ENCODE measurements at places on chromosomes 7 and 10.

GRCh38 chr10:97865488-97865887 lies 15.8 kb downstream of the GOLGA7B start:
- DNase-seq: no peak

- DNase-seq: no peak
Observed at GRCh38 chr10:93873420-93874115, 20.2 kb upstream of the SLC35G1 start.

- no peak for DNase-seq
Observed at GRCh38 chr7:149751043-149751775, 22.2 kb downstream of the ZNF467 start.

- no peak for DNase-seq
Observed at GRCh38 chr10:20173046-20173445, 356.8 kb downstream of the PLXDC2 start.

DNA sequence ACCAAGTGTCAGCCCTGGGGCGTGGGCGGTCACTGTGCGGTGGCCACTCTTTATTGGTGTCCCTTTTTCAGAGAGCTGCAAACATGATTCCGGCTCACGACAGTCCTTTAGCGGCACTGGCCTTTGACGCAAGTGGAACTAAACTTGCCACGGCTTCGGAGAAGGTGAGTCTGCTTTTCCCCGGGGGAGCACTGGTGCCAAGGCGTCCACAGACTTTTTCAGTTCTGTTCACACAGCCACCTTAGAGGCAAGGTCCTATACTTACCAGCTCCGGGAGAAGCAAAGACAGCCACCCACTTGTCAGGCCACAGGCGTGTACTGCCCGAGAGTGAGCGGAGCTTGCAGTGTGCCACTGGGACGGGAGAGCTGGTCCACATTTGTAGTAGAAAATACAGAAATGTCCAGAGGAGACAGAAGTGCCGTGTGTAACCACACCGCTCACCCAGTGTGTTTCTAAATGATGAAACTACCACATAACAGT lies 27.9 kb downstream of the WIPI2 start:
- DNase-seq: no peak

GRCh38 chr10:124977648-124978375 lies 35.9 kb downstream of the ZRANB1 start:
- DNase-seq: no peak

GRCh38 chr7:79118143-79118542 lies 335.3 kb downstream of the MAGI2 start:
- DNase-seq: no peak

- no peak for DNase-seq
Observed at GRCh38 chr10:106175760-106176377, 988.6 kb downstream of the SORCS1 start.

DNA sequence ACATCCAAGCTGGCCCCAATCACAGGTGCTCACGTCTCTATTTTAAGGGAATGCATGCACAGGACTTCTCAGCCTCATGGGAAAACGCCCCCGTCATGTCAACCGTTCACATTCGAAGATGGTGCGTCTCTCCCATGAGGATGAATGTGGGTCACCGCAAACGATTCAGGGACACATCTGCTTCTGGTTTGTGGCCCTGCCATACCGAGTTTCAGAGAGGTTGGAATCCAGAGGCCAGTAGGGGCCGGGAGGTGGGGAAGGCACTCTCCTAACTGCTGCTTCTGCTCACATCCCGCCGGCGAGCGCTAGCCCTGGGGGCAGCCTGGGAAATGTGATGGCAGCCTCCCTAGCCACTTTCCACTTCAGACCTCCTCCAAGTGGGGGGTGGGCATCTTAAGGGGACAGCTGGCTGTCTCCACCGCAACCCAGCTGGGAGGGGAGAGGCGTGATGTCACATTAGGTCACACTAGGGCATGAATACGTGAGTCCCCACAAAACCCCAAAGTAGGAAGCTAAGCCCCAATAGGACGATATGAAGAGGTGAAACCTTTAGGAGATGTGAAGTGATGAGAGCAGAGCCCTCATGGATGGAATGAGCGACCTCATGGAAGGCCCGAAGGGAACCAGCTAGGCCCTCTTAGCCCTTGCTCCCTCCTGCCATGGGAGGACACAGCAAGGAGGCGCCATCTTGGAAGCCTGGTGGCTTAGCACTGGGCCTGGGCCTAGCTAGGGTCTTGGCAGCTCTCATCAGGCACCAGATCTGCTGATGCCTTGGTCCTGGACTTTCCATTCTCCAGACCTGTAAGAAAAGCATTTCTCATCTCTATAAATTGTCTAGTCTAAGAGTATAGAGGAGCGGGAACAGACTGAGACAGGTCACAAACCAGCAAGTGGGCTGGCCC lies 107.8 kb downstream of the TCERG1L start:
- DNase-seq: no peak

GRCh38 chr7:25288556-25289307 lies 60.4 kb upstream of the NPVF start:
- no peak for DNase-seq

DNA sequence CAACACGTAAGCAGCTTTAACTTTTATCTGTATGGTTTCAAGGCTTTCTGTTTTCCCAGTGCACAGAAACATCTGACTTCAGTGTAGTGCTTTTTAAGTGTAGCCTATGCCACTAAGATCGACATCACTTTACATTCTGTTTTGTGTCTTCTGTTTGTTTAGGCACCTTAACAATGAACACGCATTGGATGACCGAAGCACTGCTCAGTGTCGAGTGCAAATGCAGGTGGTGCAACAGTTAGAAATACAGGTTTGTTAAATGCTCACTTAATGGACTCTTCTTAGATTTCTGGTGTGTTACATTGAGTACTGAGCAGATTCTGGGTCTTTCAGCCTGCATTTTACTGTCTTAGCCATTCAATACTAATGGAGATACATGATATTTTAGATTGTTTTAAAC lies 237.4 kb downstream of the FOXP2 start:
- no peak for DNase-seq

DNA sequence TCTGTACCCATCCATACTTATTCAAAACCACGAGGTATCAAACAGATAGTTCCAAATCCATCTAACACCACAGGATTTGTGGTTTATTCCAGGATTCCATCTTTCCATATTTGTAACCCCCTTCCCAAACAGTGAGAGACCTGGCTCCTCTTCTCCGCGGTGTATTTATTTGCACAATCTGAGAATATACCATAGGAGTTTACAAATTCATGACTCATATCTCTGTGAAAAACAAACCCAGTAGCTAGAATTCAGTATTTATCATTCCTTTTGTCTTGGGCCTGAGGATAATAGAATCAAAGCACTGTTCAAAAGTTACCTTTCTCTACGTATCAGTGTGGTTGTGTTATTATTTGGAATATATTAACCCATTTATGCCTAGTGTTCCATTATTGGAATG lies 31.9 kb downstream of the PDSS1 start:
- DNase-seq: no peak

DNA sequence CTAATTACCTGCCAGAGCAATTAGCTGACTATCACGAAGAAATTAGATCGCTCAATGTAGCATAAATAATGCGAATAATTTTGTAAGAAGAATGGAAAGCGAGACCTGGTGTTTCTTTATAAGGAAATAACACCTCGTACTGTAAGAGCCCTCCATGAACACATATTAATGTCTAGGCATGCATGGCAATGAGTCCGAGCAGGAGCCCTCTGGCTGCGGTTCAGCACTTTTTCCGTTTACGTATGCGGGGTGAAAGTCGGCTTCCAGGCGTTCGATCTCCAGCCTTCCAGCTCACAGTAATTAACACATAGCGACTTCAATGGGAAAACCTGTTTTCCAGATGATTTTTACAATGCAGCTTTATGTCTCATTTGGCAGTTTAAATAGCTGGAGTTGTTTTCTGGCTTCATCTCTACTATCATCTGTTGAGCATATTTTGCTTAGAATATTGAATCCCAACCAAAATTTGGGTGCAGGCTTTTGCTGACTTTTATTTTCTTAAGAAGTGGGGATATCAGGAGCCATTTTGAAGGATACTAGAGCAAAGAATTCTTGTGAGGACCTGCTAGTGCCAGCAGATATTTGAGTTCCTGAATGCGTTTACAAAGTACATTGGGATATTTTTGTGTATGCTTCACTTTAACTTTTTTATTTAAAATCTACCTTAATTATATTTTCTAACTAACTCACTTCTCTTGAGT lies 7.2 kb upstream of the SP8 start:
- DNase-seq: no peak

DNA sequence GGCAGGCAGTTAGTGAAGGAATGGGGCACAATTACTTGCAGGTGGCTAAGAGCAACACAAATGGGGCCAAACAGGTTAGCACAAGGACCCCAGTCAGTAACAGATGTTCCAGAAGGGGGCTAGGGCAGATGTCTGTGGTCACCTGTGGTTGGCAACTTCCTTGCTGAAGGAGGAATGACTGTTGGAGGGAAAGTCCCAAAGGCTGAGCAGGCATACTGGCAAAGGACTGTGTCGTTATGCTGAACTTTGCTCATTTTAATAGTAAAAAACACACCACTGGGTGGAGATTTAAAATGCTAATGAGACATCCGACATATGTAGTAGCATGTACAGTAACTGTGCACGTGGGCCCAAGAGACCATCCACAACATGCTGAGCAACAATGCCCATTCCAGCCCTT lies 511.6 kb downstream of the CALN1 start:
- no peak for DNase-seq

GRCh38 chr7:128017460-128017859 lies 13.8 kb downstream of the LRRC4 start:
- DNase-seq: no peak

Data from BE2C (cell line).